ENCODE measurements at places on chromosomes 2 and 18.
A peak's percentile ranks its signal among the peaks of the same experiment; 100 is the strongest.

GRCh38 chr18:41681138-41681880 is 273.7 kb upstream of the PIK3C3 start:
- DNase-seq, result no peak

- no peak for DNase-seq
Measured at GRCh38 chr2:191789796-191790195, 57.1 kb downstream of the CAVIN2 start.

- DNase-seq, result peak; percentile 50
Measured at GRCh38 chr2:98334439-98335078, 11.7 kb upstream of the CNGA3 start.

- no peak for DNase-seq
Measured at GRCh38 chr2:110816404-110817365, 84.3 kb downstream of the ACOXL start.

DNA sequence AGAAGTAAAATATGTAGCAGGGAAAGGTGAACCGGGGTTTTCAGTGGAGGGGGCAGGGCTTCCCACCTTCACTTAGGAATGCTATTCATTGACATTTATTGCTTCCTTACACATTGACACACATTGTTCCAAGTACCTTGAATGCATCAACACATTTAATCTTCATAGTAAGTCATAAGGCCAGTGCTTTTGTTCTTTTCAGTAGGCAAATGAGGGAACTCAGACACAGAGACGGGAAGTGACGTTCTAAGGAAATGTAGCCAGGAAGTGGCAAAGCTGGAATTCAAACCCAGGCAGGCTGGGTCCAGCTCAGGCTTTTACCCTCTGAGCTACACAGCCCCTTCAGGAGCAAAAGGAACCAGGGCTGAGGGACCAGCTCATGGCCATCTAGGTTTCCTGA is 20.7 kb downstream of the BMP10 start:
- no peak for DNase-seq

- no peak for DNase-seq
Measured at GRCh38 chr2:6308986-6309385, 556.7 kb downstream of the CMPK2 start.

DNA sequence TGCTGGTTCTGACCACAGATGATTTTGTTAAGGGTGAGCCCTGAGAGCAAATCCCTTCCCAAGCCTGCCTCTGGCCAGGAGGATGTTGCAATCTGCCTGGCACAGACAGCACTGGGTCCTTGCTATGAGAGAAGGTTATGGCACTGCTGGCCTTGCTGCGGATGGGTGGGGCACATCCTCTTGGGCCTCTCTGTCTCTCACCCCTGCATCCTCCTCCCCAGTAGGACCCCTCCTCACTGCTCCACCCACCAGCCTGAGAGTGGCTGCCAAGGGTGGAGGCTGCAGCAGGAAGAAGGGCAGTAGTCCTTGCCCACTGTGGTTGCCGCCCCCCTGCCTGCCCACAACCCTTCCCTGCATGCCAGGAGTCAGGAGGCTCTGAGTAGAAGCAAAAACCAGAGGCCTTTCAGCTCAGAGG is 180.9 kb downstream of the ZBTB7C start:
- no peak for DNase-seq

DNA sequence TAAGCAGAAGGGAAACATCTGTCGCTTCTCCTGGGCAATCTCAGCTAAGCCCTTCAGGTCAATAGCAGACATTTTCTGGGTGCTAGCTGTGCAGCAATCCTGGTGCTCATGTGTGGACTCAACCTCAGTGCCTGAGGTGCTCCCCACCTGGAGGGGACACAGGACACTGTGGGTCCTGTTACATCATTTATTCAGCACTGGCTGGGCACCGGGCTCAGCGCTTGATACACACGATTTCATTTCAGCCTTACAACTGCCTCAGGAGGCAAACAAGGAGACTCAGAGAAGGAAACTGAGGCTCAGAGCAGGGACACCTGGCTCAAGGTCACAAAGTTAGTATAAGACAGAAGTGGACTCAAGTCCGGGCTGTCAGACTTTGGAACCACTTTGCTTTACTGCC is 46.7 kb downstream of the MARCO start:
- no peak for DNase-seq

DNA sequence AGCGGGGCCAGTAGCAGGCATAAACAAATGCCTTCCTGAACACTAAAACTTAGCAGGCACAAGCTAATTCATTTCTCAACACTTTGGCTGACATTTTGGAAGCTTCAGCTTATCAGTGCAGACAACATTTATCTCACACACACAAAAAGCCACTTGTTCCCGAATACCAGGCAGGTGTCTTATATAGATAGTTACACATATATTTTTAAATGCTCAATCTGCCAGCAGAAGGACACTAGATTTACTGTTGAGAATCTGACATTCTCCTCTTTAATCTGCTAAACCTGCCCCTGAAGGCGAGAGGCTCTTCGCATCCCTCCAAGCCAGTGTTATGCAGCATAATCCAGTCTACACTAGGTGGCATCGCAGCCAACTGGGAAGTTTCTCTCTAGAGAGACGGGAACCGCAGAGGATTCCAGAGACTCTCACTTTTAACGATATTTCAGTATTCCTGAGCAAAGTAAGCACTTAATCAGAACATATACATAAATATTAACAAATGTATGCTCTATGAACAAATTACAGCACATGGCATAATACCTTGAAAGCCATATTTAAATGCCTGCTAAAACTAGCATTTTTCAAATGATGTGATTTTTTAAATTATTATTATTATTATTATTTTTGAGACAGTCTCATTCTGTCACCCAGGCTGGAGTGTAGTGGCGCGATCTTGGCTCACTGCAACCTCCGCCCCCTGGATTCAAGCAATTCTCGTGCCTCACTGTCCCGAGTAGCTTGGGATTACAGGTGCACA is 90.2 kb upstream of the SCG2 start:
- DNase-seq, result peak; percentile 52

- no peak for DNase-seq
Measured at GRCh38 chr2:43157506-43158246, 68.7 kb downstream of the ZFP36L2 start.

- no peak for DNase-seq
Measured at GRCh38 chr2:7626139-7626537, 708.9 kb downstream of the RNF144A start.

DNA sequence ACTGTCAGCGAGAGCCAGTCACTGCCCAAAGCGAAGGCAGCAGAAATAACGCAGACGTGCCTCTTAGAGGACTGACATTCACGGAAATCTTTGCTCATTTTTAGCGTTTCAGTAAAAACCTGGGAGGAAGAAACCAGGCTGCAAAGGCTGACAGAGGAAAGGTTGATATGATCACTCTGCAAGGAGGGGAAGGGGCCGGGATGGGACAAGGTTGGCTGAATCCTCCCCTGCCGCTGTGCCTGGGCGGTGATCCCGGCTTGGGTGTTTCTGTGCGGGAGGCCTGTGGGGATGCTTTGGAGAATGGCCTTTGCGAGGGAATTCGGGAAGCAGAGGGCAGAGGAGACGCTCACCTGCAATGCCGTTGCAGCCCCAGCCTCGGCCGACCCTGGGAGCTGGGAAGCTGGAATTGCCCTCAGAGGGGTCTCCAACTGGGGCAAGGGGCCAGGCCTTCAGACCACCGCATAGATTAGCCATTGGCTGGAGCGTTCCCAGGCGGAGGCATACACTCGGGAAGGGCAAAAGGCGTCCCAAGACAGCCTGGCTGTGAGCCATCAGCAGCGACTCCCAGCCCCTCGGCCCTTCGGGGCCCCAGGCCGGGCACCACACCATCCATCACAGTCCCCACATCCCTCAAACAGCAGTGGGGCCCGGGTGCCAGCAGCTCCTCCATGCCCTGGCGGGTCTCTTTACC is 111.7 kb upstream of the GPC1 start:
- no peak for DNase-seq

- no peak for DNase-seq
Measured at GRCh38 chr2:33488178-33488690, 11.8 kb downstream of the RASGRP3 start.

DNA sequence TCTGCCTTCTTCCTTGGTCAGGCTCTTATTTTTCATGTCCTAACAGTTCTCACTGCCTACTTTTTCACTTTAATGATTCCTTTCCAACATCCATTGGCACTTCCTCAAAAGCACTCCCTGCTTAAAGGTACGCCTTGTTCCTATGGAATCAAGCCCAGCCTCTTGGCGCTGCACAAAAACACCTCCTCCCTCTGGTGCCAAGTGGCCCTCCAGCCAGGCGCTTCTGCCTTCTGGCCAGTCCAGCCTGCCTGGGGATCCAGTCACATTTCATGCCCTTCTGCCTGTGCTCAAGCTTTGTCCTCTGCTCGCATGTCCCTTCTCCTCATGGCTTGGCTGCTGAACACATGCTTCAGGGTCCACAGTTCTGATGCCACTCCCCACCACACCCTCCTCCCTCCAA is 6.3 kb downstream of the TPRKB start:
- DNase-seq, result no peak

DNA sequence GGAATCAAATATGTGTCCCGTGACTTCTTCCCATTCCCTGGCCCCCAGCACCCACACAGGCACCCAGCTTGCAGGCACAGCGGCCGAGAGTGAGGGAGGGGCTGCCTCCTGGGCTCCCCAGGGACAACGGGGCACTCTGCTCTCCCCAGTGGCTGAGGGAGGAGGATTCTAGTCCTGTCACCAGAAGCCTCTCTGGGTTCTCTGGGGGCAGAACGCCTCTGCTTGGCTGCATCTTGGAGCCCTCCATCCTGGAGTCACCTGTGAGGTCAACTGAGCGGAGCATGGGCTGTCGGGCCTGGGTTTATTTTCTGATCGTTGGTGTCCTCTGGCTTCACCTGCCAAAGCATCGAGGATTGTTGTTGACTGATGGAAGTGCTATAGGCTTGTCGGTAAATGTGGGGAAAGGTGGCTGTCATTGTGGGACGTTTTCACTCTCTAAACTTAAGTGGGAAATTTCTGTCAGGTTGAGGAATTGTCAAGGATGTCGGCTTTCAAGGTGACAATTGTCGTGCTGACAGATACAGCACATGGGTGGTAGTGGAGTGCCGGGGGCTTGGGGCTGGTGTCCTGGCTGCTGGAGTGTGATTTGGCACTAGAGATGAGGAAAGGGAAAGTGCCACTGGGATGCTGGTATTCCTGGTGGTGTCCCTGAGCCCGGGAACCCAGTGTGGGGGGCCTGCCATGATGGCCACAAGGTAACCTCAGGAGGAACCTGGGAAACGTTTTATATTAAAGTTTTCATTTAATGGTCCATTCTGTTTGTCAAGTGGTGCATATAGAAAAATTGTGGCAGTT is 13.6 kb downstream of the SH3RF3 start:
- no peak for DNase-seq

- no peak for DNase-seq
Measured at GRCh38 chr2:134470561-134471168, 216.8 kb downstream of the MGAT5 start.

GRCh38 chr18:33916200-33916599 is 308.5 kb downstream of the NOL4 start:
- DNase-seq, result no peak

DNA sequence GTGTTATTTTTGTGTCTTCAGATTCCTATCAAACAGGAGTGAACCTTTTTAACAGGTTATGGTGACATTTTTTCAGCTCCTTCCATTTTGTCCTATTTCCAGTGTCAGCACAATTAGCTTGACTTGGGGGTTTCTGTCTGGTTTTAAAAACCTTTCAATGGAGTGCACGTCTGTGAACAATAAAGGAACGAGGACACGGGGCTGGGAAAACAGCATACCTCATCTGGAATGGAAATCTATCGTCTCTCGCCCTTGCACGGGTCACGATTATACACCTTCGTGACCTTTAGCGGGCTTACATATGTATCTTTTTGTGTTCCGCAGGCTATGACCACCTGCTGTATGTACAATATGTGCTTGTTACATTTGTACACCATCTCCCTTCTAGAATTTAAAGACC is 2.3 kb upstream of the ZNF532 start:
- no peak for DNase-seq

- DNase-seq, result no peak
Measured at GRCh38 chr2:233448575-233448974, 94.3 kb downstream of the DGKD start.

DNA sequence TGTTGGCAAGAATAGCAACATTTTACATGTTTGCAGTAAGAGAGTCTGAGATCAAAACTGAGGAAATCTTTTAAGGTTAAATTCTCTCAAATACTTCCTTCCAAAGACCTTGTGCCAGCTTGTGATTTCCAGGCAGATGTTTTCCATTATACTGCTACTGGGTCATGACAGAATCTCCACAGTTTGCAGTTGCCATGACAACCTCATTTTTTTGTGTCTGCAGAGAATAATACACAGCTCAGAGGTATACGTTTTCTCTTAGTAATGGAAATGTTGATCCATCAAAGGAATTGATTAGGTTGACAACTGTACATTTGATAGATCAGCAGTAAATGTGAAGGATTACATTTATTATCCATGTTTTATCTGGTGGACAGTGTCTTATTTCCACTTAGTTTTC is 29.1 kb upstream of the CSRNP3 start:
- DNase-seq, result peak; percentile 53

DNA sequence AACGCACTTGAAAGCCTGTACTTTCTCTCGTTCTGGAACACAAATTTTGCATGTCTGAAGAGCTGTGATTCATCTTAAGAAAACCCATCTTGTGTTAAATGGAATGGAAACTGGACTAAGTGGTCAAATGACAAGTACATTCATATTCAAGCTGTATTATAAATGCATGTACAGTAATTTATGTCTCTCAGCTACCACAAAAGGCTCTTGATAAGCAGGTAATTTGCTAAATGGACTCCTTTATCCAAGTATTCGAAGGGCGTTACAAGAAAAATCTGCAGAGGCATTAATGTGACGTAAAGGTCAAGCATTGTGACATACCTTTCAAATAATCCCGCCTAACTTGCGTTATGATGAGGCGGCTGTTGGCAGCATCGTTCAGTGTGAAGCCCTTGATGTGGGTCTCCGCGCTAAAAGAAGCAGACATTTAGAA is 66.6 kb downstream of the ABCG8 start:
- DNase-seq, result no peak

GRCh38 chr2:10341193-10341592 is 38.5 kb downstream of the HPCAL1 start:
- DNase-seq, result no peak

DNA sequence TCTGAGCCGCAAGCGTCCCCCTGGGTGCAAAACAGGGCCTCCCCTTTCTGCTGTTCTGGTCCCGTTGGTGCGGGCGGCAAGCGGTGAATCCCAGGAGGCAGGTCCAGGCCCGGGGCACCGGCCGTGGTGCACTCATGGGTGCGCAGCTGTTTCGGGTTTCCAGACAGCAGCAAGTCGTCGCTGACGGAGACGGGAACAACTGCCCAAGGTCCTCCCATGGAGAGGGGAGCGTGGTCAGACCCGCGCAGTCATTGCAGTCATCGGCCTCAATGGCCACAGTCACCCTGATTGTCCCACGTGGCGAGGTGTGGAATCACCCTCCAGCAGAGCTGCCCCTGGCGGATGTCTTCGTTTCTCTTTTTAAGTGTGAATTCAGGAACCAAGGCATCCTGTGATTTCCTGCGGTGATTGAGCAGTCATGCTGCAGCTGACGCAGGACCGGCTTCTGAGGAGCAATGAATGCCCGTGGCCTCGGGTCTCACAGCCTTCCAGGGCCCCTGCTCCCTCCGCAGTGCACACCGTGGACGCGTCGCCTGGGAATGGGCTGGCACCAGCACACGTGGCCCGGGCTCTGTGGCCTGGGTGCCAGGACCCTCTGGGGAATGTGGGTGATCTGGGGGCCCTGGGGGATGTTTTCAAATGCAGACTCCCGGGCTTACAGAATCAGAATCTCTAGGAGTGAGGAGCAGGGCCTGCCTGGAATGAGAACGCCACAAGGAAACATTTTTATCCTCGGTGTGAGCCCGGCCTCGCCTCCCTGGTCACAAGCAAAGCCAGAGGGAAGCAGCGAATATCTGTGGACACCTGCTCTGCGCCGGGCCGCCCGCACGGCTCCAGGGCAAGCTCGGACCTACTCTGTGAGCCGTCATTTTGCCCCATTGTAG is 244.2 kb upstream of the SALL3 start:
- no peak for DNase-seq

Measured in foreskin melanocyte (primary cell).